Epithelial cell of prostate (primary cell): ENCODE measurements at places on chromosomes 13 and 19.

DNA sequence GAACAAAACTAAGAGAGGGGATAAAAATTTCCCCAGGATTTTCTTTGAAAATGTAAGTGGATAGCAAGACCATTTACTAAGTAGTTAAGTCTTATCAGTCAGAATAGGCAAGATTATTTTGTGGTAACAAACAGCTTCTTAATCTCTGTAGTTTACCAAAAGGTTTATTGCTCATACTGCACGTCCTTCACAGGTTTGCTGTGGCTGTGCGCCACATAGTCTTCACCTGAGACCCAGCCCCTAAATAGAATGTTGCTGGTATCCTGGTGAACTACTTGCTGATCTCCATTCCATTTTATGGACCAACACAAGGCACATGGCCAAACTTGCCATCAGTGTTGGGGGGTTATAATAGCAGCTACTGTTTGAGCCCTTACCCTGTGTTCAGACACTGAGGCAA, 44.6 kb downstream of the FNDC3A start:
- no peak for DNase-seq

DNA sequence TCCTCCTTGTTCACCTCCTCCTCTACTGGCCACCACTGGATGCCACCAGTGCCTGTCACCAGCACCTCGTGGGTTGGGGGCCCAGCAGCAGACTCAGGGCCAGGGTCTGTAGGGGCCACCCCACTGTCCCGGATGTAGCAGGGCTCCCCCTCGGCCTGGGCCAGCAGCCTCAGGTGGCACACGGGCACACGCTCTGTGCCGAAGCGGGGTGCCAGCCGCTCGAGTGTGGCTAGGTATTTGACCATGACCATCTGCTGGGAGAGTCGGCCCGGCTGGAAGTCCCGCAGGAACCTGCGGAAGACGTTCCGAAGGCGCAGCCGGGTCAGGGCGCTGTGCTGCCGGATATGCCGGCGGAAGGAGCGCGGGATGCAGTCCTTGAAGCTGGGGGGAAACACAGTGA, 14.9 kb downstream of the TYK2 start:
- no peak for DNase-seq

DNA sequence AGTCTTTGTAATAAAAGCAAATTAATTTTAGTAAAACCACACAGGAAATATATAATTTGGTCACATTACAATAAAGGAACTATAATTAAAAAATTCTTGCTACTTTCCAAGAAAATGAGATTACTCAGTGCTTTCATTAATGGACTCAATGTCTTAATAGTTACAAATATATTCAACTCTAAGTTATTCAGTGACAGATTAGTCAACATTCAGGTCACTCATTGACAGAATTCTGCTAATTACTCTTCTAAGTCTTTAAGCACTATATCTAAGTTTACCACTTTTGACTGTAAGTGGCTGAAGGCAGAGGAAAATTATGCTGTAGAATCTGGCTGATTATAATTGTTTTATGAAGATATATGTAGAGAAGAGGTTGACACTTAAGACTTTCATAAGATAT, 1365.0 kb downstream of the EFNB2 start:
- DNase-seq: no peak

DNA sequence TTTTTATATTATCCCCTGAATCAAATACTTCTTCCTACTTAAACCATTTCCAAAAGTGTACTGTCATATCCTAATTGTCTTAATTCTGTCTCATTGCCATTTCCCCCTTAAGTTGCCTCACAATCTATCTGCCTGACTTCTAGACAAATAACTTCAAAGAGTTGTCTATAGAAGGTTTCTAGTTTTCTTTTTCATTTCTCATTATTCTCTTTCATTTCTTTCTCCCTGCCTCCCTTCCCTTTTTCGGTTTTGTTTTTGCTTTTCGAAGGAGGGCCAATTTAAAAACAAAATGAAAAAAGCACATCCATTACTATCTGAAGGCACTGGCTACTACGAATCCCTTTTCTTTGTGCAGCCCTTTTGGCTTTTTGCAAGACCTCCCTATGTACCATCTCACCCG, 367.2 kb downstream of the DNAJC15 start:
- no peak for DNase-seq

- no peak for DNase-seq
Observed at GRCh38 chr19:23049256-23049655, 46.3 kb upstream of the ZNF728 start.

DNA sequence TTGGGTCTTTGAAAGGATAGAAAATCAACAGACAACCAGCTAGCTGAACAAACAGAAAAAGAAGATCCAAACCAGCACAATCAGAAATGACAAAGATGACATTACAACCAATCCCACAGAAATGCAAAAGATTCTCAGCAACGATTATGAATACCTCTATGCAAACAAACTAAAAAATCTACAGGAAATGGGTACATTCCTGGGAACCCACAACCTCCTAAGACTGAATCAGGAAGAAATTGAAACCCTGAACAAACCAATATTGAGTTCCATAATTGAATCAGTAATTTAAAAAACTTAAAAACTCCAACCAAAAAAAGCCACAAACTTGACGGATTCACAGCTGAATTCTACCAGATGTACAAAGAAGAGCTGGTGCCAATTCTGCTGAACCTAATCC, 20.9 kb upstream of the C1QTNF9B start:
- no peak for DNase-seq
